ENCODE measurements at places on chromosomes 4 and X.

DNA sequence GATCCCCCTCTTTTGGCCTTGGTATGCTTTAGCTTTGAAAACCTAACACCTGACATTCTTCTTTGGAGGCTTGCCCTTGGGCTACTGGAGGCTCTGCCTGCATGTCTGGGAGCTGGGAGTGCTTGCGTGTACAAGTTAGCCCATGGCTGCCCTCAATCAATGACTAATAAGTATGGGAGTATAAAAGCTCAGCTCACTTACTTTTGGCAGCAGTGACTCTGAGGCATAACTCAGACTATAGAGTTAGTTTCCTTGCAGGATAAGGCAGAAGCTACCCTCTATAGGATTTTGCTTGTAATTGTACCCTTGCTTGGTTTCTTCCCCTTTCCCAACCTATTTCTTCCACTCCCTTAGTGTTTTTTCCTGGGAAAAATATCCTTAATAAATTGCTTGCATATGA is 247.9 kb downstream of the PPP1R2C start:
- no peak for DNase-seq

GRCh38 chr4:15244354-15244753 is 183.5 kb upstream of the C1QTNF7 start:
- no peak for DNase-seq

- peak; percentile 64 for DNase-seq
Measured at GRCh38 chrX:84187533-84188319, at the start of gene RPS6KA6. TSS of gene RPS6KA6 (minus strand) at chrX:84188199. CDS start at chrX:84187899, 300 bp downstream.

DNA sequence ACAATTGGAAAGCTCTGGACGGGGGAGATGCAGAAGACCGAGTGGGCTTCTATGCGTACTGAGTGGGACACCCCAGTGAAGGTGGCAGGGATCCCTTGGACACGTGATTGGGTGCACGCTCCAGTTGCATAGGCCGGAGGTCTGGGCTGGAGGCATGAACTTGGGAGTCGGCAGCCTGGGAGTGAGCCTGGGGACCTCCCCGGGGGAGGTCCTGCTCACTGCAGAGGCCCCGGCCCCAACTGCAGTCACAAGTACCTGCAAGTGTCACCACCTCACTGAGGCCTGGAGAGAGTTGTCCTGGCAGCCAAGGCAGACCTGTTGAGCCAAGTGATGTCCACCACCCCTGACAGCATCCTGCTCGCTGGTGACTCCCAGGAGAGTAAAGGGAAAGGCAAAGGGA is 49.3 kb upstream of the HMX1 start:
- DNase-seq: no peak

- no peak for DNase-seq
Measured at GRCh38 chrX:128438082-128438481, 385.9 kb upstream of the ACTRT1 start.

GRCh38 chrX:112834031-112834845 is 6.4 kb downstream of the AMOT start:
- DNase-seq: no peak

DNA sequence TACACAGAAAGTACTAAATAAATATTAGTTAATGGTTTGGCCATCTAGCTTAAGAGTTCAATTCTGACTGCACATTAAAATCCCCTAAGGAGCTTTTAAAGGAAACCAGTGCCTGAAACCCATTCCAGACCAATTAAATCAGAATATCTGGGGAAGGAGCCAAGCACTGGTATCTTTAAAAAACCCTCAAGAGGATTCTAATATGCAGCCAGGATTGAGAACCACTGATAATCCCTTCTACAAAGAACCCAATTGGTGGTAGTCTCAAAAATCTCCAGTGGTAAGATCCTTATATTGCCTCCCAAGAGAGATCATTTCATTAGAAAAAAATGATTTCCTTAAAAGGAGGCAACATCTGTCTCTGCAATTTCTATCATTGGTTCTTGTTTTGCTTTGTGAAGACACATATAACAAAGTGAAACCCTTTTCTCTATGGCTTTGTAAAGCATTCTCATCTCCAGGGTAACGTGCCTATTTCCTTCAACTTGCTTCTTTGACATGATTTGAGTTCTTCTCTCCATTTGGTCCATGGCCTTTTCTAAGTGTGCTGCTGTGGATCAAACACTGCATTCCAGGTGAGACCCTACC is 3.5 kb downstream of the GPR34 start:
- DNase-seq: no peak

DNA sequence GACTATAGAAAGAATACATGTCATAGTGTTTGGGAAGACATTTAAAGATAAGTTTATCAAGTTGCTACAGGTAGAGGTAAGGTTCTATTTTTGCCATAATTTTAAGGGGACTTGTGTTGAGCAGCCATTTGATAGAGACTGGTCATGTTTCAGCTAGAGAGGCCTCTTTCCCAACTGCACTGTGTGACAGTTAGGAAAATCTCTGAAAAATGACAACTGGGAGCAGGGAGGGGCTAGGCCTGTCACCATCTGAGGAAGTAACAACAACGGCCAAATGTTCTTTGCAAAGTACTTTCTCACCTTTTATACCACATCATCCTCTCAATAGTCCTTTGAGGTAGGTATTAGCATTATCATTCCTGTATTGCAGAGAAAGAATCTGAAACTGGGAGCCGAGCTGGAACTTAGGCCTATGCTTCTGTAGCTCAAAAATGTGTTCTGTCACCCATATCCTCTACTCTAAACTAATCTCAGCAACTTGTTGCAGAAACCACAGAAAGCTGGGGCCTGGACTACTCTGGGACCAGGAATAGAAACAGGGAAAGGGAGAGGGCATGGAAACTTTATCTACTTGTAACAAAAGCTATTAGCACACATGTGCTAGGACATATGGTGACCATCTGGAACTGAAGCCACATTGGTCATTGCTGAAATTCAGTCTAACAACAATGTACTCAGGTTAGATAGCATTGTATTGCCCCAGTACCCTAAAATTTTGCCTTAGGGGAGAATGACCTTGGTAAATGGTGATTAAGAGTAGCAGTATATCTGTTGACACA is 198.9 kb downstream of the MID1IP1 start:
- DNase-seq: peak; percentile 65

Data from NCI-H82 (cell line).